ENCODE measurements at places on chromosomes 4 and X.

GRCh38 chrX:29666366-29666765 is 549.0 kb upstream of the MAGEB2 start:
- DNase-seq = no peak

- no peak for DNase-seq
These were observed 16.1 kb downstream of the RHOH start for GRCh38 chr4:40212674-40213527.

GRCh38 chrX:45614853-45615252 is 414.2 kb upstream of the DIPK2B start:
- no peak for DNase-seq

DNA sequence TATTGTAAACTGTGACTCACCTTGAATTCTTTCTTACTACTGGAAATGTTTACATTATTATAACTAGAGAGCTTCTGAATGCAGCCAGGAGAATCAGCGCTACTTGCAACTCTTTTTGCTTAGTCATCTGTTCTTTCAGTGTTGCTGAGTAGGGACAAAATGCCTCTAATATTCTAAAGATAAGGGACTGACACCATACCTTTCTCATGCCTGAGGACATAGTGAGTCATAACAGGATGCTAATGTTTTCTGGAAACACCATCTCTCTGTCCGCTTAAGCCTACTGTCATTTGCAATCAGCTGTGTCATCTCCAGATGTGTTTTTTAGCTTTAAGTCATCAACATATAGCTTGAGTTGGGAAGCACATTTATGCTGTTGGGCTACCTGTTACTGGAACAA is 108.3 kb downstream of the QRFPR start:
- peak; percentile 81 for DNase-seq

DNA sequence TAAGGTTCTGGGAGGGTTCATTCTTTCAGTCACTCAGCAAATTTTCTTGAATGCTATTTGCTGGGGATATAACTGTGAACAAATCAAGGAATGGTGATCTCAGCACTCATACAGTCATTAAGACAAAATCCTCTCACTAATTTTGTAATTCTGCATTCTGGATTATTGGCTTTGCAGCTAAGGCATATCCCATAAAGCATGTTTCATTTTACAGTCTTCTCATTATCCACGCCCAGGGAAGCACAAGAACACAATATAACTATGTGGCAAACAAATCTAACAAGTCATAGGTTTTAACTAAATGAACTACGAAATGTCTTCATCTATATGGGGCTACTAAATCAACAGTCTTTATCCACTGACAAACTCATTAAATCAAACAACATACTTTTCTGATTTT is 139.9 kb downstream of the CAMK2D start:
- no peak for DNase-seq

- no peak for DNase-seq
These were observed 13.2 kb downstream of the CC2D2A start for GRCh38 chr4:15482842-15483241.
